Posterior vena cava (tissue), 2 donors: ENCODE measurements at places on chromosomes 16 and 17. TPM values are rescaled to one million over a fixed set of nuclear protein-coding genes. Genes with fewer than 3 reads are reported as not detected.

CD300E gene
- 3.3 TPM for total RNA-seq

PITPNM3 gene
- total RNA-seq, result 26.6 TPM

EIF1 gene
- total RNA-seq, result 694 TPM

HOXB1 gene
- total RNA-seq, result not detected

OTOP3 gene
- not detected for total RNA-seq

SAMD14 gene
- total RNA-seq, result 6.6 TPM

EXOC3L1 gene
- 3.1 TPM for total RNA-seq

USP22 gene
- total RNA-seq, result 136 TPM

CCR7 gene
- 0.62 TPM for total RNA-seq

GUCY2D gene
- total RNA-seq, result not detected

KRTAP4-4 gene
- total RNA-seq, result not detected

CCL3 gene
- total RNA-seq, result 2.0 TPM

TBC1D24 gene
- total RNA-seq, result 13.3 TPM

ACADVL gene
- total RNA-seq, result 444 TPM

SPATA32 gene
- total RNA-seq, result not detected

SLC13A2 gene
- not detected for total RNA-seq

MYL4 gene
- 2.0 TPM for total RNA-seq

PIMREG gene
- total RNA-seq, result not detected

KRTAP3-2 gene
- total RNA-seq, result not detected

ZFHX3 gene
- 43.7 TPM for total RNA-seq

KRT15 gene
- not detected for total RNA-seq

HS3ST3B1 gene
- 0.62 TPM for total RNA-seq

CES1 gene
- 95.9 TPM for total RNA-seq

ABCC6 gene
- total RNA-seq, result 0.38 TPM

C17orf107 gene
- 1.00 TPM for total RNA-seq

DOC2B gene
- 11.9 TPM for total RNA-seq

ADGRG1 gene
- 28.0 TPM for total RNA-seq

ATXN1L gene
- total RNA-seq, result 26.5 TPM

MILR1 gene
- 18.9 TPM for total RNA-seq

CCL17 gene
- total RNA-seq, result not detected

SRCIN1 gene
- total RNA-seq, result 1.2 TPM

GAS2L2 gene
- not detected for total RNA-seq

CD300LD gene
- total RNA-seq, result not detected

HOXB2 gene
- 22.3 TPM for total RNA-seq

ZP2 gene
- total RNA-seq, result not detected

ADAT1 gene
- 26.0 TPM for total RNA-seq

ZG16 gene
- total RNA-seq, result not detected

KRT14 gene
- total RNA-seq, result 2.0 TPM

CHCT1 gene
- not detected for total RNA-seq

CDH5 gene
- 50.2 TPM for total RNA-seq

PRSS8 gene
- total RNA-seq, result not detected

ODAD4 gene
- total RNA-seq, result 1.2 TPM

OR1E2 gene
- total RNA-seq, result not detected

PHOSPHO1 gene
- 0.62 TPM for total RNA-seq

MYH2 gene
- not detected for total RNA-seq

ZNF785 gene
- total RNA-seq, result 10.2 TPM

HIC1 gene
- 41.3 TPM for total RNA-seq

SLC16A11 gene
- 0.52 TPM for total RNA-seq

CPD gene
- 39.8 TPM for total RNA-seq

PPP1R27 gene
- not detected for total RNA-seq

CHAD gene
- total RNA-seq, result 0.46 TPM

SDR42E2 gene
- total RNA-seq, result not detected

CES3 gene
- 1.3 TPM for total RNA-seq

KRT39 gene
- total RNA-seq, result not detected
